Dorsolateral prefrontal cortex (tissue), 122 donors: ENCODE measurements at places on chromosomes 16 and 17.
A peak's percentile ranks its signal among the peaks of the same experiment; 100 is the strongest.

DNA sequence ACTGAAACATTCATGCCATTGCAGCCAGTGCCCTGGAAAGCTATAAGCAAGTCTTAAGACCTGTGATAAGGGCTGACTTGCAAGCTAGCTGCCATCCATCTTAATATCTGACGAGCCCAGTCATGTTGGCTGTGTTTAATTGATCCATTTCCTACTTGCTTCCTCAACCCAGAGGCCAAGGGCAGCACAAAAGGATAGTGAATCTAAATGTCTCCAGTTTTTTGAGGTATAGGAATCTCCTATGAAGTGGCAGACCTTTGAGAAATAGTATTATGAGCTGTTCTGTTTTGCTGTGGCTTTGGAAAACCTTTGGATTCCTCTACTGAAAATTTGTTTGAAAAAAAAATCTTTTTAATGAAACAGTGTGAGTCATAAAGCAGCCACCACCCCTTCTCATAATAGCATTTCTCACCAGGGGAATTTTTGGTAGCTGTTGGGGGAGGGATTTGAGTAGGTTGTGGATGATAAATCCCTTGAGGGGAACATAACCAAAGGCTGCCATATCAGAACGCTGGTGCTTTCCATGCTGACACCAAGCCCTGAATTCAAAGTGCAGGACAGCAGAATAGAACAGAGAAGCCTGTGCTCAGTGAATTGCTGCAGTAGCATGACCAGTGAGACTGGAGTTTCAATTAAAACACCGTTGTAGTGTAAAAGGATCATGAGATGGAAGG lies 12.9 kb downstream of the ZNRF1 start:
- DNase-seq = no peak

GRCh38 chr16:75931043-75931442 lies 204.8 kb upstream of the CPHXL start:
- no peak for DNase-seq

GRCh38 chr17:60840456-60840855 lies 162.8 kb downstream of the BCAS3 start:
- no peak for DNase-seq

- no peak for DNase-seq
These were observed 2.5 kb downstream of the TK1 start for GRCh38 chr17:78184351-78184750.

GRCh38 chr16:5706211-5706610 lies 608.6 kb upstream of the EEF2KMT start:
- DNase-seq = no peak

DNA sequence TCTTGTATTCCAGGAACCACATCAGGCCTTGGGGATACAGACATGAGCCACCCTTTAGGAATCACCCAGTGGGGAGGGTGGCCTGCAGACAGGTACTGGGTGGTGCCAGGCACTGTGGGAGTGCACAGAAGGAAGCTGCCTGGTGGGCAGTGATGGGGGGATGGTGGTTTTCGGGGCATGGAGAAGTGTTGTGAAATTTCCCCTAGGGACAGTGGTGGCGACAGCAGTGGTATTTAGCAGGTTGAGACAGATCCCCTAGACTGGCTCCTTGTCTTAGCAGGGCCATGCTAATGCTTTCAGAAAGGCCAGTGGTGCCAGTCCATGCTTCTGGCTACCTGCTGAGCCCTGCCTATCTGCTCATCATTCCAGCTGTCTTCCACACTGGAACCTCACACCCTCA lies 129.6 kb downstream of the SPACA3 start:
- DNase-seq = no peak

DNA sequence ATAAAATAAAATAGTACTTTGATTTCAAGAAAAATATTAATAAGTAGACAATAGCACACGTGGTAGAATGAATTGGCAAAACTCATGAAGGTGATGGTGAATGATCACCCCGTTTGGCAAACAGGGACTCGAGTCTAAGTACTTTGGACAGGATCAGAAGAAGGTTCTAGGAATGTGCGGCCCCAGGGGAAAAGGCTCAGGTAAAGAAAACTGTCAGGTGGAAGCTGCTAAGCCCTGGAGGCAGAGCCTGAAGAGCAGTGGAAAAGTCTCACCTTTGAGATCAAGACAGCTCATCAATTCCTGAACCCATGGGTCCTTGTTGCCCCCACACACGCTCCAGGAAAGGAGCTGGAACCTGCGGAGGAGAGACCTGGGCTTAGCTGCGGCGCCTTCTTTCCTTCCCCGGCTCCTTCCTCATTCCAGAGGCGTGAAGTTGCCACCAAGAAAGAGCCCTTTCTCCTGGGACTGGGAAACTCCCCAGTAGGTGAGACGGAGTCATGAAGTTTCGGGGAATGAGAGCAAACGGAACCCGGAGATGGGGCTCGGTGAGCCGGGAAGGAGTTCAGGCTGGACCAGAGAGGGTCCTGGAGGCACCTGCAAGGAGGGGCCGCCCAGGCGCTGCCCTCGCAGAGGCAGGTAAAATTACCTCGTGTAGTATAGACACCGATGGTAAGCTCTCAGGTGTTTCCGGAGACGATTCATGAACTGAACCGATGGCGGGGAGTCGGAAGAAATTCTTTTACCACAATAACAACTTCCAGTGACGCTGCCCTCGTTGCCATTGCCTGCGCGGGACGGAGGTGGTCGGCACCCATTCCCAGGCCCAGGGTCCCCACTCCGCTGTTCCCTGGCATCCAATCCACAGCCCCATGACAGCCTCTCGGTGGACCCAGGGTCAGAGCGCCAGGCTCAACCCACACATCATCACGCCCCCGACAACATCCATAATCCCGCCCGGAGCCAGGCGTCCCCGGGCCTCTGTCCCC lies 1.2 kb upstream of the ZMYND15 start:
- no peak for DNase-seq

DNA sequence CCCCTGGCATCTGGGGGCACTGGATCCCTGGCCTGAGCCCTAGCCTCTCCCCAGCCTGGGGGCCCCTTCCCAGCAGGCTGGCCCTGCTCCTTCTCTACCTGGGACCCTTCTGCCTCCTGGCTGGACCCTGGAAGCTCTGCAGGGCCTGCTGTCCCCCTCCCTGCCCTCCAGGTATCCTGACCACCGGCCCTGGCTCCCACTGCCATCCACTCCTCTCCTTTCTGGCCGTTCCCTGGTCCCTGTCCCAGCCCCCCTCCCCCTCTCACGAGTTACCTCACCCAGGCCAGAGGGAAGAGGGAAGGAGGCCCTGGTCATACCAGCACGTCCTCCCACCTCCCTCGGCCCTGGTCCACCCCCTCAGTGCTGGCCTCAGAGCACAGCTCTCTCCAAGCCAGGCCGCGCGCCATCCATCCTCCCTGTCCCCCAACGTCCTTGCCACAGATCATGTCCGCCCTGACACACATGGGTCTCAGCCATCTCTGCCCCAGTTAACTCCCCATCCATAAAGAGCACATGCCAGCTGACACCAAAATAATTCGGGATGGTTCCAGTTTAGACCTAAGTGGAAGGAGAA lies 13.5 kb downstream of the STH start:
- peak; percentile 43 for DNase-seq

DNA sequence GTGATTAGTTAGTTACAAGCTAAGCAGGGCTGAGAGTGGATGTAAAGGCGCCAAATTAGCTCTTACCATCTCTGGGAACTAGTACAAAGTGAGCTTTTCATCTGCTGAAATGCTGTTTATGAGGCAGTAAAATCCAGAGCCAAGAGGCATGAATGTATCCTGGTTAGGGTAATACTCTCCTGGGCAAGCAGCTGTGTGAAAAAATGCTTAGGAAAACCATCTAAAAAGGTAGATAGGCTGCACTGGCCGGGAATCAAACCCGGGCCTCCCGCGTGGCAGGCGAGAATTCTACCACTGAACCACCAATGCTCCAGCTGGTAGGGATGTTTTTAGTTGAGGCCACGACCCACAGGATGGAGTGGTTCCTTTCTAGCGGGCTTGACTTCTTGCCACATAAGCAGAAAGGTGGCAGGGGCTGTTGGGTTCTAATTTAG lies 23.0 kb downstream of the VAC14 start:
- no peak for DNase-seq

DNA sequence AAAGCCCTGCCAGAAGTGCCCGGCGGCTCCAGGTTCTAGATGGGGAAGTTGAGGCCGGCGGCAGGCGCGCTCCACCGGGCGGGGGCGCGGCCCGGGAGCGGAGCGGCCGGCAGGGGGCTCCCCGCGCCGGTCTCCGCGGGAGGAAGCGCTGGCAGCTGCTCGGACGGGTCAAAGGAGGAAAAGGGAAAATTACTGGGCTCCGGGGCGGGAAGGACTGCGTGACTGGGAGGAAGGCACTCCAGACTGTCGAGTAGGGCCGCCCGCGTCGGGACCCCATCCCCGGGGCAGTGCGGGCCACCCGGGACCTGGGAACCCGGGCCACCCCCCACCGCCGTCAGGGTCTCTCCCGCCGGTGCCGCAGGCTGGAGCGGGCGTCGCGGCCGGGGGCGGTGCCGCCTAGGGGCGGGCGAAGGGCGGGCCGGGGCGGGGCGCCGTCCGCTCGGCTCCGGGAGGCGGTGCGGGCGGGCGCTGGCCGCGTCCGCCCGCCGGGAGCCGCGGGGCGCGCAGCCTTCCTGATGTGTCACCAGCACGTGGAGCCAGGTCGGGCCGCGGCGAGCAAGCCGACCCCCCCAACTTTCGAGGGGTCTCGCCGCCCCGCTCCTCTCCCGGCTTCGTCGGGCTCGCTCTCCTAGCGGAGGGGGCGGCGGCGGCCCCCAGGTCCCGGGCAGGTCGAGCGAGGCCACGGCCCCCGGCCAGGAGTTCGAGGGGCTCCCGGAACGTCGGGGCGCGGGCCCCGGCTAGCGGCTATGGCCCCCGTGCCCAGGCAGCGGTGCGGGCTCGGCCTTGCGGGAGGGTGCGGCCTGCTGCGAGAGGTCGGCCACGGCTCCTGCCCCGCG lies 167.5 kb downstream of the RAB11FIP4 start:
- peak; percentile 43 for DNase-seq

DNA sequence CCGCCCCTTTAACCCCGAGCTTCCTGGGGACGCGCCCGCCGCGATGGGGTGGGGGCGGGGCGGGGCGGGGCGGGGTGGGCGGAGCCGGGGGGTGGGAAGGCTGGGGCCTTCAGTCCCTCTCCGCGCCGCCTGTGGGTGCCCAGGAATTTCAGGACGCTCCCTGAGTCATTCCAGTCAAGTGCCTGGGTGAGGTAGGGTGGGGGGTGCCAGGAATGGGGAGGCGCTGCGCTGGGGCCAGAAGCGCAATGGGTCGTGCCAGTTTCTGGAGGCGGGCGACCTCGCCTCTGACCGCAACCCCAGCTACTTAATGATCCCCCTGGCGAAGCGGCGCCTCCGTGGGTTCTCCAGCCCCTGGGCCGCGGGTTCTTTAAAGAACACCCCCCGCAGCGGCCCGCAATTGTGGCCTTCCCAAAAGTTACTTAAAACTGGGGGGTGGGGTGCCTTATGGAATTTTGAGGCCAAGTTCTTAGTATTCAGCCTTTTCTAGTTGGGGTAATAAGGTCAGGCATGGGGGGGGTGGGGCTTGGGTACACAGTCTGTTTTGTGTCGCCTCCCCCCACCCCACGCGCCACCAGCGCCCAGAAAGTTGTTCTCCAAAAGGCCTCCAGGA lies 826 bp upstream of the GSE1 start:
- no peak for DNase-seq

- no peak for DNase-seq
These were observed 30.7 kb upstream of the GSE1 start for GRCh38 chr16:85582229-85582991.

GRCh38 chr16:70715055-70715858 lies 29.4 kb upstream of the MTSS2 start:
- peak; percentile 81 for DNase-seq

- DNase-seq = no peak
These were observed 55.7 kb upstream of the CNEP1R1 start for GRCh38 chr16:49969091-49970030.

DNA sequence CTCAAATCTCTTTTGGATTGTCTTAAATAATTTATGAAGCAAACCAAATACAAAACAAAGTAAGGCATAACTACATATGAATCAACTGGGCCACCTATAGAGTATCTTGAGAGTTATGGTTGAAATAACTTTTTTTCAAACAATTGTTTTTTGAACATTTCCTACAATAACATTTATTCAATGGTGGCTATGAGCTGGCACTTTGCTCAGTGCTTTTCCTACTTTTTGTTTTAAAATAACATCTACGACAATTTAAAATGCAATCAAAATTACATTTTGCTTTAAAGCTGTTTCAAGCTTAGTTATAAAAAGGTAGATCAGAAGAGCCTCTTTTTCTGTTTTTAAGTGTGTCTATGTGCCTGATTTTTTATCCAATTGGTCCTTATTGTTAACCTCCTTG lies 83.8 kb downstream of the SNX11 start:
- DNase-seq = no peak

GRCh38 chr16:73064212-73064993 lies 16.5 kb upstream of the ZFHX3 start:
- no peak for DNase-seq

DNA sequence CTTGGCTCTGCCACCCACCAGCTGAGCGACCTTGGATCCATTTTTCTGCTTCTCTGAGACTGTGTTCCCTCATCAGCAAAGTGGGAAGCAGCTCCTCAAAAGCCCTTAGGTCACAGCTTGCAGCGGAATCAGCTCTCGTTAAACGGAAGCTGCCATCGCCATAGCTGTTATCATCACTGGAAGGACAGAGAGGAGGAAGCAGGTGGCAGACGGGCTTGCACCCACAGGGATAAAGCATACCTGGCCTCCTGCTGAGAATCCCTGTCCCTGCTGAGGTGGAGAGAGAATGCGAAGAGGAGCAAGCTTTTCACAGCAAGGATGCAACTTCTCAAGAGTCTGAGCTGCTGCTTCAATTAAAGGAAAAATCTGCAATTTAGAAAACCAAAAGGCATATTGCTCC lies 106.6 kb downstream of the CLEC16A start:
- no peak for DNase-seq

DNA sequence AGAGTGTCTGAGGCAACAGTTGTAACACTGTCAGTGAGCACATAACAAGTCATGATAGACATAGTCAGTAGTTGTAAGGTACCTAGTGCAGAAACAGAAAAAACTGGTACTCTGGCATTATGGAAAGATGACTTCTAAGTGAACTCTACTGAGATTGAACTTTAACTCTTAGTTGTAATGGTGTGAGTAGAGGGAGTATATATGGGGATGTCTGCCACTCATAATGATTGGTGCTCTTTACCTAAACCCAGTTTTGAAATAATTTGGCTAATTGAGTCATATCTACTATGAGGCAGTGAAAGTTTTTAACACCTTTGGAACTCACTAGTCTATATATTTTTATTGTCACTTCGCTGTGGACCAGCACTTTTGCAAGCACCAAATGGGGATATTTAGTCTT lies 6.6 kb downstream of the NLK start:
- no peak for DNase-seq

DNA sequence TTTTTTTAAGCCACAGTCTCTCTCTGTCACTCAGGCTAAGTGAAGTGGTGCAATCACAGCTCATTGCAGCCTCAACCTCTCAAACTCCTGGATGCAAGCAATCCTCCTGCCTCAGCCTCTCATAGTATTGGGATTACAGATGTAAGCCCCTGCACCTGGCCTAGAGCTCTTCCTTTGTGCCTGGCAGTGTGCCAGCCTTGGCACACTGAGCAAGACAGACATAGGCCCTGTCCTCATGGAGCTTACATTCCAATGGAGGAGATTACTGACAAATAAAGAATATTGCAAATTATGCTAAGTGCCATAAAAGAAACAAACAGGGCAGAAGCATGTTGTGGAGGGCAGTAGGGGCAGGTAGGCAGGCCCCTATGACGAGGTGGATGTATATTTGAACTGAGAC lies 920 bp upstream of the CNGB1 start:
- no peak for DNase-seq
